Brain (organoid and tissue), 16 donors: ENCODE measurements at places on chromosomes 16 and 17.

- DNase-seq, result no peak
Observed at GRCh38 chr16:52512297-52512987, 34.5 kb downstream of the TOX3 start.

DNA sequence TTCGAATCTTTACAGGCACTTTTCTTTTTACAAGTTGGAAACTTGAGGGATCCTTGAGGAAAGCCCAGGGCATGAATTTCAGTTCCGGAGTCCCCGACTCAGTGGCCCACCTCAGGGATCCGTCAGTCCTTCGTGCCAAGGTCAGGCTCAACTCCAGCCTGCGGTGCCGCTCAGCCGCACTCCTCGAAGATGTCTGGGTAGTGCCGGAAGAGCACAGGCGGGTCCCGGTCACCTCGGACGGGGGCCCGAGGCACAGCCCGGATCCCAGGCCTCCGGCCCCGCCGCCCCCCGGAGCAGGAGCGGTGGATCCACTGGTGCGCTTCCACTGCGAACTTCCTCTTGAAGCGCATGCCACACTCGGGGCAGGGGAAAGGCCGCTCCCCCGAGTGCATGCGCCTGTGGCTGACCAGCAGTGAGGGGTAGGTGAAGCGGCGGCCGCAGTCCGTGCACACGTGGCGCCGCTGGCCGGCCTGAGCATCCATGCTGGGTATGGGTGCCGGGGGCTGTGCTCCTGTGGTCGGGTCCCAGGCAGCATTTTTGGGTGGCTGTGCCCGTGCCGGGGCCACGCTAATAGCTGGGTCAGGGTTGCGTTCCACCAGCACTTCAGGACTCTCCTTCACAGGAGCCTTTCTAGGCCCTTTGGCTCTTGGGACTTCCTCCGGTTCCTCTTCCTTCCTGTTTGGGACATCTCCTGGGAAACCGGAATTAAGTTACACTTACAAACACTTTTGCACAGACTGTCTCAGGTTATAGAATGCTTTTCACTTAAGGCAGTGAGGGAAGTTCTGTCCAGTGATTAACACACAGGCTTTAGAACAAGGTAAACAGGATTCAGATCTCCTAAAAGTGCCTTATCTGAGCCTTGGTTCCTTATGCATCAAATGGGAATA, 1.5 kb downstream of the ZNF688 start:
- no peak for DNase-seq

GRCh38 chr16:55280587-55280986, 43.4 kb upstream of the IRX6 start:
- DNase-seq, result no peak

- DNase-seq, result no peak
Observed at GRCh38 chr16:55663765-55664677, 8.2 kb downstream of the SLC6A2 start.

DNA sequence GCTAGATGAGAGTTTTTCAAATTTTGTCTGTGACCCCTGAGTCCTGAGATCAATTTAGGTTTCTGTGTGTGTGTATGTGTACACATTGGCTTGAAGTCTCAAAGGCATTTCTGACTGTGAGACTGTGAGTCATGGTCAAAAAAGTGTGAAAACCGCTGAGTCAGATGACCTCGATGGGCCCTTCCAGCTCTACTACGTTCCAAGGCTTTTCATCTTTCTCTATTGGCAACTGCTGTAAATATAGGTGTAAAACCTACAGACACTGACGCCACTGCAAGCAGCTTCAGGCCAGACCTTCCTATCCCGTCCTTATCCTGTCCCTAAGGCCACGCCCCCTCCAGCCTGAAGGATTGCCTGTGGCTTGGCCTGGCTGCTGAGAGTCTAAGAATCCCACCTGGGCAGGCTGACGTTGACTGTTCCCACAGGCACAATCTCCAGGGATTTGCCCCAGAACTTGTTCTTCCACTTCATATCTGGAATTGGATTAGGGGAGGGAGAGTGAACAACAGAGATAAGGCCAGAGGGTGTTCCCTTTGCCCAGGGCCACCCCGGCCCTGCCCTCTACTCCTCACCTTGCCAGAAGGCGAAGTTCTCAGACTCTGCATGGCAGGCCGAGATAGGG, 11.3 kb downstream of the OSBPL7 start:
- DNase-seq, result no peak

- no peak for DNase-seq
Observed at GRCh38 chr17:6303664-6304063, 131.3 kb downstream of the AIPL1 start.

DNA sequence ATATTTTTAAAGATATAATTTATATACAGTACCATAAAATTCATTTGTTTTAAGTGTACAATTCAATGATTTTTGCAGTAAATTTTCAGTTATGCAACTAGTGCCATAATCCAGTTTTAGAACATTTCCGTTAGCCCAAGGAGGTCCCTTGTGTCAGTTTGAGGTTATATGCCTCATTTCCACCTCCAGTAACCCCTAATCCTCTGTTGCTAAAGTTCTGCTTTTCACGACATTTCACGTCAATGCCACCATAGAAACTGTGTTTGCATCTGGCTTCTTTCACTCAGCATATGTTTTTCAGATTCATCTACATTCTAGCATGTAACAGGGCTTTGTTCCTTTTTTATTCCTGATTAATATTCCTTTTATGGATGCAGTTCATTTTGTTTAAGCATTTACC, 42.4 kb upstream of the NUDT7 start:
- peak; percentile 31 for DNase-seq

DNA sequence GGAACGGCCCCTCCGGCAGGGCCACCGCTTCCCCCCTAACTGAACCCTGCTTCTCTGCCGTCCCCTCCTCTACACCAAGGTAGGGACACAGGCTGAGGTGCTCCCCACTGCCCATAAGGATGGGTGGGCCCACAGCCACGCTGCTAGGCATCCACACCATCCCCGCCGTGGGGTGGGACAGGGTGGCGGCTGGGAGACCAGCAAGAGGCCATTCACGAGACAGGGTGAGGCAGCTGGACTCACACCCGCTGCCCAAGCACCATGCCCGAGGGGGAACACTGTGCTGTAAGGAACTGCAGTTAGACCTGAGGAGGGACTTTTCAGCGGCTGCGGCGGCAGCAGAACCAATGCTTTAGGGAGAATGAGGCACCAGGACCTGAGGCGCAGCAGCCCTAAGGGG, 47.5 kb upstream of the RRN3 start:
- no peak for DNase-seq

DNA sequence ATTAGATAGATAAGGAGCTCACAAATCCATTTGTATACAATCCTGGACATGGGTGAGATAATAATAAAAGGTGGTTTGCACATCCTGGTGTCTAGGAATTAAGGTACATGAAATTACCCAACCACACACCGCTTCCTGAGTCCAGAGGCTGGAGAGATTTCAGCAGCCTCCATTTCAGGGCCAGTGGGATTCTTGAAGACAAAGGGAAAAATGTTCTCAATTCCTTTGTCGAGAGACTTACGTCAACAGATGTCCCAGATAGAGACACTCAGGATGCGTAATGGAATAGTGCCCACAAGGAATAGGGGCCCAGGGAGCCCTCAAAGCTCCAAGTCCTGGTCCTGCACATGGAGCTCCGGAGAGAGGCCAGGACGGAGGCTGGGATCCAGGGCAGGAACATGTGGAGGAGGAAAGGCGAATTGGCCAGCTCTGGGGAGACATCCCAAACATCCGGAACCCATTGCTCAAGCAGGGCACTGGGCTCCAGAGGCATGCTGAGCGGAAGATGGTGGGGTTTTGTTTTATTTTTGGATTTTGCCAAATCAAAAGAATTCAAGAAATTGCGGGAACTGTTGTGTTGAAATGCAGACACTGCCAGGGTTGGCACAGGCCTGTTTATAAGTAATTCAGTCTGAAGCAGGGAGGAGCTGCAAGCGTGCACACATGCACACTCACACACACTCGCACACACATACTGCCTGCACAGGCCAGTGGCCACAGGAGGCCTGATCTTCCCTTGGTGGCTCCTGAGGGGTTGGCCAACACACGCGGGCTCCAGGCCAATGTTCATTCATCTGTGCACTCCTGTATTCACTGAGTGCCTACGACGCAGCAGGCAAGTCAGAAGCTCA, 97.2 kb downstream of the NOG start:
- peak; percentile 48 for DNase-seq

DNA sequence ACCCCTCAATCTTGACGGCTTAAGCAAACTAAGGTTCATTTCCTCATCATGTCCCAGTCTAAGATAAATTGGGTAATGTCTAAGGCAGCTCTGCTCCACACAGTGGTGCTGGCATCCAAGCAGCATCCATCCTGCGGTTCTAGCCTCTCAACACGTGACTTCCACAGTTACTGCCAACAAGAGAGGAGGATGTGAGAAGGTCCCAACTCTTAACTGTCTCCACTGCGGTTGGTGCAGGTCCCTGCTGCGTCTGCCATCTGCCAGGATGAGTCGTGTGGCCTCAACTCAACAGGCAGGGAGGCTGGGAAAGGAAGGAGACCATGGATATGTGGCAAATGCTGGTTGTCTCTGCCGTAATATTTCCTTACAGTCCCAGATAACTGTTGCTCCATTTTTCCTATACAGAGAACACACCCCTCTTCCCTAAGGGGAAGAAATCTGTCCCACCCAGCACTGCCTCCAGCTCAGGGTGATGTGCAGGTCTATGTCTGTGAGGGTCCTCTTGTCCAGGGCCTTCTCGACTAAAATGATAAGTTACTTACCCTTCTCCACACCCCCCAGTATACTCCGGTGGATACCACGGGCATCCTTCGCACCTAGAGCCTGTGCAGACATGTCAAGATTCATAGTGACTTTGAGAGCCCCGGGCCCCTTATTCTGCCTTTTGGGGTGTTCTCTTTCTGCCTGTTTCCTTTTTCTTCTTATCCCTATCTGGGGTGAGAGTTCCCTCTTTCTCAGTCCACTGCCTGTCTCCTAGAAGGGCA, 64.7 kb downstream of the KCNJ18 start:
- DNase-seq, result no peak

DNA sequence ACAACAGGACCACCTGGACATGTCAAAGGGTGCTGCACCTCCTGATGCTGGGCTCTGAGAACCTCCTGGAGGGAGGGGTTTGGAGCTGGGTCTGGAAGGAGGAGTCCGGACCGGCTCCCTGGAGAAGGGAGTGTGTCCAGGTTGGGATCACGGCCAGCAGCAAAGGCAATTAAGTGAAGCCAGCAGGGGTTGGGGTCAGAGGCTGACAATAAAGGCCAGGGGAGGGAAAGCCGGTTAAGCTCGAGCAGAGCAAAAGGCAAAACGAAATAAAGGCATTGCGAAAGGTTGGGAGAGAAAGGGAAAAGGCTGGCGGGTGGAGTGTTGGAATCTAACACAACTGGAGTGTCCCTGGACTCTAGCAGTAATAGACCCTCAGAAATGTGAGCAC, 992 bp upstream of the CACNG4 start:
- DNase-seq, result no peak

- no peak for DNase-seq
Observed at GRCh38 chr17:61799812-61800484, 63.4 kb downstream of the BRIP1 start.

GRCh38 chr17:44354582-44355561, 8.8 kb downstream of the FAM171A2 start:
- peak; percentile 74 for DNase-seq

- DNase-seq, result no peak
Observed at GRCh38 chr17:82334622-82335394, 1.2 kb upstream of the SECTM1 start.

- DNase-seq, result no peak
Observed at GRCh38 chr17:11944587-11944986, 52.7 kb downstream of the ZNF18 start.

DNA sequence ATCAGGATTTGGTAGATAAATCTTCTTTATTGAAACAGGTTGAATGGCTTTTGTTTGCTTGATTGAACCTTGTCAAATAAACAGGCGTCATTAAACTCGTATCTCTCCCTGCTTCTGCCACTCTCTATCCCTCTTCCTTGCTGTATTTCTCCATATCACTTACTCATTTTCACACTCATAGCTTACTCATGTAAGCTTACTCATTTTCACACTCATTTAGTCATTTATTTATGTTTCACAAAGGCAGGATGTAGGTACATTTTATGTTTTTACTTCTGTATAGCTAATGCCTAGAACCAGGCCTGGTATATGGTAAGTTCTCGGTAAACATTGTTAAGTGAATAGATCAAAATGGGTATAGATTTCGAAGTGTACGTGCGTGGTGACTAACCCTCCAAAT, 450.0 kb downstream of the PMP22 start:
- DNase-seq, result no peak

GRCh38 chr16:82612263-82612662, 14.5 kb upstream of the CDH13 start:
- no peak for DNase-seq

DNA sequence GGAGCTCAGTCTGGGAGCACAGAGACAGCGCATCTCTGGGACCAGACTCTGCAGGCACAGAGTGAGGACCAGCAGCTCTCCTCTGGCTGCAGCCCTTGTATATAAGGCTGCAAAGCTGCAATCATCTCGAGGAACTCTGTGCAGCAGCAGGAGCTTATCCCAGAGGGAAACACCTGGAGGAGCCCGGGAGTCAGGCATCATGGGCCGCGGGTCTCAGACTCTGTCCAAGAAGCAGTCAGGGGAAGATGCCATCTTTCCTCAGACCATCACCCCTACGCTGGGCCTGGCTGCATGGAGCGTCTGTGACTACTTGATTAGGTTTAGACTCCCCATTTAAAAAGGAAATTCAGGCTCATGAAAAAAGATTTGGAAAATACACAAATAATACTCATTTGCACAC, 122.0 kb downstream of the IRF8 start:
- no peak for DNase-seq

GRCh38 chr16:86651823-86652222, 73.5 kb downstream of the FOXL1 start:
- DNase-seq, result no peak

DNA sequence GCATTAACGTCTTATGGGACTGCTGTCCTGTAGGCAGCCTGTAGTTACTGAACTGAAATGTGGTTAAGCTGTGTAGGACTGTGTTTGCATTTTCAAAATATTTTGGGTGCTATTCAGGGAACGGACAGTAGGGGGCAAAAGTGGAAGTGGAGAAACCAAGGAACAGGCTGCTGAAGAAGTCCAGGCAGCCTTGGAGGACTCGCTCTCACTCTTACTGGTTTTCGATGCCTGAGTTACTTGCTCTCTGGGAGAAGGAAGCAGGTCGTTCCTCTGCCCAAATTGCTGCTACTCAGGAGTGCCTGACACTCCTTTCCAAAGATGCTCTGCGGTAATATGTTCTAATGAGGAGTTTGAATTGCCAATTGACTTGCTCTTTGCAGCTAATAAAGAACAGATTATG, 64.5 kb upstream of the RBFOX1 start:
- DNase-seq, result peak; percentile 83

DNA sequence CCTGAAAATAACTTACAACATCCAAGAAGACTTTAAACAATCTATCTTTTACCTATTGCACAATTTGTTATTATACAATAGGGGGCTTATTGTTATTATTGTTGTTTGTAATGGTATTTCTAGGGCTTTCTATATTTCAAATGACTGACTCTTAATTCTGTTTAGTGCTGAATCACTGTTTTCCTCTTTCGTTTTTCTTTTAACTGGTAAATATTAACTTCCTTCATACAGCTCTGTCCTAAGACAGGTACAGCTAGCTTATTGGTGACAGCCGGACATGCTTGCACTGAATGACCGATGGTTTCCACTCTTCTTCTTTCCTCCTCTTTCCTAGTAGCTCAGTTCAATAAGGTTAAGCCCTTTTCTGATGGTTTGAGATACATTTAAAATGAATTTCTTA, 11.6 kb downstream of the KRTAP9-7 start:
- no peak for DNase-seq

- DNase-seq, result no peak
Observed at GRCh38 chr16:59252317-59252716, 518.2 kb upstream of the GOT2 start.

GRCh38 chr17:83065660-83066542, 13.5 kb upstream of the METRNL start:
- no peak for DNase-seq

GRCh38 chr17:76087531-76087930, 8.5 kb downstream of the ZACN start:
- no peak for DNase-seq
